D721Med (cell line): ENCODE measurements at places on chromosomes 3 and 15.

DNA sequence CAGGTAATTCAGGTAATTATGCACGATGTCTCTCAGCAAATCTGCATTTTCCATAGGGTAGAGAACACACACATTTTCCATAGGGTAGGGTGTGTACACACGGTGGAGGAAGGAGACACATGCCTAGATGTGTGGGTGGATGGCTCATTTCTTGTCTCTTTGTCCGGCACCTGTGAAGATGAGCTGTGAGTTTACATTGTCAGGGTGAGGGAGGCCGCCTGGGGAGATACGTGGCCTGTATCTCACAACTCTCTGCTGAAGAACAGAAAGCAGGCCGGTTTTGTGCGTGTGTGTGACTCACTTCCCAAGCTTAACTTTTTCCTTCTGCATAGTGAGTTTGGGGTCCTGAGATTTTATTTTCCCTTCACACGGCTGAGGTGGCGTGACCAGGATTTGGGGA lies 60.3 kb downstream of the SLC6A6 start:
- DNase-seq, result no peak

DNA sequence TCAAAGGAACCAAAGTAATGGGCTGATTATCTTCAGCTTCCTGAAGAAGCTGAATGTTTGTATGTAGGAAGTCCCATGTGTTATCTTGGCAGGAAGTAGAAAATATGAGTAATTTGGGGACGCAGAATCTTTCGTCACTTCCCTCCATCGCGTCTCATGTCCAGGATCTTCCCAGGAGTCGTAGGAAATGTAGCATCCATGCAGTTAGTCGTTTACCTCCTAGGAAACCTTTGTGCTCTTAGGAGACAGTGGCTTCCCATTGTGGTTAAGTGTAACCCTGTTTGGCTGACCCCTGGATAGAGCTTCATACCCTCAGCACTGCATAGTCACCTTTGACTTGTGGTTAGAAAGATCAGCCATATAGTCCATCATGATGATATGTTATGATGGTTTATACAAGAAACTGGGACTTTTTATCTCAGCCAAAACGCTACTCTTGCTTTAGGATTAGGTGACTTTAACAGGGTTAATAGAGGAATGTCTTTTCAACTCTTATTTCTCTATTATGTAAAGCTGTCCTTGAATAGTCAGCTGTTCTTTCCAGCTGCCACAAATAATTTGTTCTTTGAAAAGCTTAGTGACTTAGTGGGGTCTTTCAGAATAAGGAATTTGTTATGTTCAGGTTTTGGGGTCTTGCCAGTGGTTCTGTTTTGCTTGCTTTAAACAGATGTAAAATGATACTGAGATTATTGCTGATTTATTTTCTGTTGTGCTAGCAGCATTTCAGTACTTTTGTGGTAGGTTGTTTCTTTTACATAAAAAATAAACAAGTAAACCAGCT lies 92.2 kb downstream of the KLHL25 start:
- DNase-seq, result no peak

DNA sequence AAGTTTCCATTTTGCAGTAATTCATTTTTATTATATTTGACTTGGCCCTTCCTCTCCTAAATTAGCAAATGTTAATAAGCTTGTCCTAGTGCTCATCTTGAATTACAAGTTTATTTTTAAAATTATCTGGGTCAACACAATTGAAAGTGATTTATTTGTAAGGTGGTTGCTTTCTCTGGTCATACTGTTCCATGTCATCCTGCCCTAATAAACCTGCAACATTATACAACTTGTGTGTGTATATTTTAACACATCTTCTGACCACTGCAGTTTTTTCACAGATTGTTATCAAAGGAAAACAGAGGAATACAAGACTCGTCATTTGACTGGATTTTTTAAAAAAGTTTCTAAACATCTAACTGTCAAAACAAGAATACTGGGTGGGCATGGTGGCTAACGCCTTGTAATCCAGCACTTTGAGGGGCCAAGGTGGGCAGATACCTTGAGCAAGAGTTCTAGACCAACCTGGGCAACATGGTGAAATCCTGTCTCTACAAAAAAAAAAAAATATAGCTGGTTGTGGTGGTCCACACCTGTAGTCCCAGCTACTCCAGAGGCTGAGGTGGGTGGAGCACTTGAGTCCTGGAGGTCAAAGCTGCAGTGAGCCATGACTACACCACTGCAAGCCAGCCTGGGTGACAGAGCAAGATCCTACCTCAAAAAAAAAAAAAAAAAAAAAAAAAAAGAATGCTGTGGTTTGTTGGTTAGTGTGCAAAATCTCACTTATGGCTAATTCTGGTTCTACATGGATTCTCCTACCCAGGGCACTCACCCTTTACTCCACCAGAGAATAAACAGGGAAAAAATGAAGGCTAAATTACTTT lies 5.0 kb upstream of the LRRFIP2 start:
- no peak for DNase-seq

GRCh38 chr3:17747890-17748247 lies 5.4 kb upstream of the TBC1D5 start:
- DNase-seq, result no peak

GRCh38 chr3:43028001-43028400 lies 48.9 kb downstream of the GASK1A start:
- no peak for DNase-seq

DNA sequence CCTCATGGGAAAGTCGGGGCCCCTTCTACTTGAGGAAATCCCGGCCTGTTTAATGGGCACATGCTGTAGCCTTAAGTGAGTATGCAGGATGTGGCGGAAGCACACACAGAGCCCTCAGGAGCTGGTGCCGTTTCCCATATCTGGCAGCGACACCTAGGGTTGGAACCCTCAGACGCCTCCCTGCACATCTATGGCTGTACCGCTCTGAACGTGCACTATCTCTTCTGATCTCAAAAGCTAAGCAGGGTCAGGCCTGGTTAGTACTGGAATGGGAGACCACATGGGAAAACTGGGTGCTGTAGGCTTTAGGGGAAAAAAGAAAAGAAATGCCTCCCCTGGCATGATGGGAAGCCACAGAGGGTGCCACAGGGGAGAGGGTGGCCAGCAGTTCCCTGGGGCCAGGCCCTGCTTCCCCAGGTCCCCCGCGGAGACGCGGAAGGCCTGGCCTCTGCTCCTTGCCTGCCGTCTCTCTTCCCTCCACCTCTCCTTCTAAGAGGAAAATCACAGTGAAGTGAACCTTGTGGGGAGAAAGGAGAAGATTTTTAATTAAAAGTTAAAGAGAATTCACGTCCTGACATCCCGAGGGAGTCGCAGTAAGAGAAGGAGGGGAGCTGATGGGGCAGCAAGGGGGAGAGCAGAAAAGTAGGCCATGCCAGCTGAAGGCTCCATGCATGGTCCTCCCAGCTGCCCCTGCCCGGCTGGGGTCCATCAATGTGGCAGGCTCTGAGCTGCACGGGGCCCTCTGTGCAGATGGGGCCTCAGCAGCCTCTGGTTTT lies 60.5 kb upstream of the TMEM115 start:
- DNase-seq, result no peak

DNA sequence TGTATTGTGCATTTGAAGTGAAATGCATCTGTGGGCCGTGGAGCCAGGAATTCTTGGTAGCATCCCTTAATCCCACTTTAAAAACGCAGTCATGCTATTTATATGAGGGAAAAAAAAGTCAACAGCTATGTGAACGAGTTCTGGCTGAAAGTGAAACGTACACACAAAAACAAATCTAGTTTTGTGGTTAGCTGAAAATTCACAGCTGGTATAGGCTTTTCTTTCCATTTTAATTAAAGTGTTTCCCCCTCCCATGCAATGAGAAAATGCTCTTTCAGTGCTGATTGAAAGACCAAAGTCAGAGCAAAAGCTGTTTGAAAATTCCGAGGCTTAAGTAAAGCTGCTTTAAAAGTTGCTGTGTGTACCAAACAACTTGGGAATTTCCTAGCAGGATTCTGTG lies 297.4 kb downstream of the PLCL2 start:
- no peak for DNase-seq

- no peak for DNase-seq
Observed at GRCh38 chr3:147851062-147851461, 441.9 kb downstream of the ZIC1 start.

GRCh38 chr3:195751560-195751959 lies 30.8 kb downstream of the MUC20 start:
- no peak for DNase-seq

DNA sequence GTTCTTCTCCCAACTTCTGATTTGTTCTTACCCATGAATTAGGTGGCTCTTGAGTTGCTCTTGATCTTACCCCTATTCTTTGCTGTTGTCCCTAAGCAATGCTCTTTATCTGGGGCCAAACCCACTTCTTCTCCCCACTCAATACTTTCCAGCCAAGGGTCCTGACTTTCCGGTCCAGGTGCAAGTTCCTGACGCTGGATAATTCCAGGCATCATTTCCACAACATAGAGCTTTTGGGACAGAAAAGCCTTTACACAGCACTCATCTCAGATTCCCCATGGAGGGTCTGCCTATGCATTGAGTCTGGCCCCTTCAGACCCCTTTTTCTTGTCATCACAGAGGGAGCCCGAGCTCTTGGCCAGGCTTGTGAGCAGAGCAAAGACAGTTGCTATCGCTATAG lies 85.4 kb upstream of the BOC start:
- no peak for DNase-seq
